Amniotic epithelial cell (primary cell): ENCODE measurements at places on chromosomes 3 and 15.
A peak's percentile ranks its signal among the peaks of the same experiment; 100 is the strongest.

DNA sequence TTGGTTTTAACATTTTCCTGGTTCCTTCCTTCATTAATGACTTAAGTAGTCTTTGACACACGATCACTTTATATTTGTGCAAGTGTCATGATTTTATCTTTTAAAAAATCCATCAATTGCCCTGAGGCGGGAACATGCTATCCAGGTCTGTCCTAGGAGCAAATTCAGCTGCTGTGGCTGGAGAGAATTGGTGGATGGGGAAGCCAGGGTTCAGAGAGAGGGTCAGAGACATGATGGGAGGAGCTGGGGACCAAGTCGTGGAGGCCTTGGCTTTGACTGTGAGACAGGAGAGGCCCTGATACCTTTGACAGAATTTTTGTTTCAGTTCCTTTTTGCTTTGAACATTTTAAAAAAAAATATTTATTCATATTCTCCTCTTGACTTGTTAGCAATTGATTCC, 89.0 kb downstream of the CHRNA7 start:
- no peak for DNase-seq

GRCh38 chr3:38576526-38577370, 72.7 kb downstream of the SCN5A start:
- DNase-seq, result no peak

DNA sequence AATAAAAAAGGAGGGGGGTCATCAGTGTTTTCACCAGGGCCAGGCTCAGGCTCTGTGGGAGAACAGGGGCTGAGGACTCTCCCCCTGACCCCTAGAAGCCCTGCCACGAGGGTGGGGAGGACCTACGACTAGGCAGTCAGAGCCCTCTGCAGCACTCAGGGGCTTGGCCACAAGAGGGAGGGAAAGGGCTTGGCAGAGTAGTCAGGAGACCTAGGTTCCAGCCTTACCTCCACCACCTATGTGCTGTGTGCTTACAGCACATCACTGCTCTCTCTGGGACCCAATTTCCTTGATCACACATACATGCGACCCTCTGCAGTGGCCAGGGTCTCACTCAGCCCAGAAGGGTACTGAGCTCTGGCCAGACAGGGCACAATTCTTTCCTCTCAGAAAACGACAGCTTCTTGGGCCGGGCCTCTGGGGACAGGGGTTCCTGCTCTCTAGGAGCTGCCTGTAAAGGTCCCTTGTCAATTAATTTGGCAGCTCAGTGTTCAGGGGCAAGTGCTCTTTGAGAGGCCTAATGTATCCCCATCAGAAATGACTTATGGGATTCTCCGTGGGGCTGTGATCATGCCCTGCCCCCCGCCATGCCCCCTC, 16.4 kb upstream of the SKIC8 start:
- DNase-seq, result no peak

- DNase-seq, result no peak
These were observed 80.0 kb downstream of the THSD4 start for GRCh38 chr15:71195242-71195641.

GRCh38 chr3:49492969-49493368, 22.9 kb downstream of the DAG1 start:
- peak; percentile 78 for DNase-seq
